ENCODE measurements at places on chromosomes 2 and 18. TPM values are rescaled to one million over a fixed set of nuclear protein-coding genes. Genes with fewer than 3 reads are reported as not detected.

The LOXHD1 gene
- total RNA-seq: not detected

The NEUROD1 gene
- not detected for total RNA-seq

The RNF144A gene
- total RNA-seq: 3.2 TPM

The PTPN18 gene
- 45.6 TPM for total RNA-seq

The TMEM17 gene
- total RNA-seq: 0.50 TPM

The ARHGAP28 gene
- total RNA-seq: 0.68 TPM

The GKN1 gene
- total RNA-seq: not detected

The ESPNL gene
- total RNA-seq: 1.7 TPM

The ZC3H6 gene
- 3.7 TPM for total RNA-seq

The MRO gene
- 12.0 TPM for total RNA-seq

The CYTIP gene
- total RNA-seq: 1.1 TPM

All from left lobe of liver (tissue), 2 donors.